ENCODE measurements at places on chromosomes 16 and 17. TPM values are rescaled to one million over a fixed set of nuclear protein-coding genes. Genes with fewer than 3 reads are reported as not detected.

- H3K27ac ChIP-seq, result no peak overlapping the region
- peaks cover 3% of the 10 kb centered on the region for H3K36me3 ChIP-seq
- no peaks in the 10 kb centered on the region for H3K4me1 ChIP-seq
Observed at GRCh38 chr17:78674595-78675315, 97.6 kb upstream of the DNAH17 start.

- no peak overlapping the region for H3K4me3 ChIP-seq
- DNase-seq, result no peak
- no peak overlapping the region for H3K27ac ChIP-seq
- no peaks in the 10 kb centered on the region for H3K36me3 ChIP-seq
Observed at GRCh38 chr17:38724337-38724988, 5.7 kb upstream of the CISD3 start.

DNA sequence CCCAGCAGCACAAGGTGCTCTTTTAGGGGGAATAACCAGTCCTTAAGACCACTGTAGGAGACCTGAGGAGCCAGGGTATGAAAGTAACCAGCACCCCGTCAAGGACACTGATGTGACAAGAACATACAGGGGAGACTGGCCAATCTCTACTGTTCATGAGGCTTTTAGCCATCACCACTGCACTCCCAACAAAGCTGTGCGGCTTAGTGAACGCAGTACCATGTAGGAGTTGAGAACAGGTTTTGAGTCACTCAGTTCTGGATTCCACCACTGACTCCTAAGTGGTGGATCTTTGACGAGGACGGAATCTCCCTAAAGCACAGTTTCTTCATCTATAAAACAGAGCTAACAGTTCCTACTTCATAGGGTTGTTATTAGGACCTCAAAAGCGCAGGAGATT lies 26.8 kb downstream of the COG4 start:
- H3K27ac ChIP-seq, result no peak overlapping the region
- H3K36me3 ChIP-seq, result peaks cover 37% of the 10 kb centered on the region
- no peak overlapping the region for H3K4me3 ChIP-seq
- no peaks in the 10 kb centered on the region for H3K27me3 ChIP-seq
- H3K4me1 ChIP-seq, result no peaks in the 10 kb centered on the region

DNA sequence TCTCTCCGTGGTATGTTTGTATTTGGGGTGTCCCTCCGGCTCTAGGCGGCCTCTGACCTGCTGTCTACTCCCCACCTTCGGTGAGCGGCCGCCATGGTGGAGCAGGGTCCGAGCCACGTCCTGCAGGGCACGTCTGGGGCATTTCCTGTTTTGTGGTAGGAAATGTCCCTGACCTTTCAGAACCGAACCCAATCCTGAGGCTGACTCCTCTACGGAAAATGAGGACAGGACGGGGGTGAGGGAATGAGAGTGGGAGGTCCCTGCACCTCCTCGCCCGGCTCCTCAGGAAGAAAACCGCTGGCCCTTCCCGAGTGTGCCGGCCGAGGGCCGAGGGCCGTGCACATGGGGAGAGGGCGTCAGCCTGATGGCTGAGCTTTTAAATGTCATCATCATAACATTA lies 45.8 kb downstream of the WDR45B start:
- H3K27me3 ChIP-seq, result no peaks in the 10 kb centered on the region
- H3K36me3 ChIP-seq, result peaks cover 17% of the 10 kb centered on the region
- H3K4me1 ChIP-seq, result peaks cover 41% of the 10 kb centered on the region
- peak overlapping the region; percentile 87 for H3K27ac ChIP-seq
- H3K4me3 ChIP-seq, result no peak overlapping the region

The DNAAF1 gene
- total RNA-seq, result 0.38 TPM

The CD19 gene
- not detected for total RNA-seq

The SKAP1 gene
- total RNA-seq, result not detected

- peaks cover 34% of the 10 kb centered on the region for H3K27me3 ChIP-seq
- H3K27ac ChIP-seq, result no peak overlapping the region
- H3K36me3 ChIP-seq, result no peaks in the 10 kb centered on the region
- DNase-seq, result no peak
Observed at GRCh38 chr17:57808882-57809281, 41.0 kb downstream of the MRPS23 start.

GRCh38 chr16:14129502-14129901 lies 58.4 kb downstream of the MRTFB start:
- DNase-seq, result no peak
- H3K4me3 ChIP-seq, result no peak overlapping the region
- H3K27ac ChIP-seq, result no peak overlapping the region
- no peaks in the 10 kb centered on the region for H3K27me3 ChIP-seq

DNA sequence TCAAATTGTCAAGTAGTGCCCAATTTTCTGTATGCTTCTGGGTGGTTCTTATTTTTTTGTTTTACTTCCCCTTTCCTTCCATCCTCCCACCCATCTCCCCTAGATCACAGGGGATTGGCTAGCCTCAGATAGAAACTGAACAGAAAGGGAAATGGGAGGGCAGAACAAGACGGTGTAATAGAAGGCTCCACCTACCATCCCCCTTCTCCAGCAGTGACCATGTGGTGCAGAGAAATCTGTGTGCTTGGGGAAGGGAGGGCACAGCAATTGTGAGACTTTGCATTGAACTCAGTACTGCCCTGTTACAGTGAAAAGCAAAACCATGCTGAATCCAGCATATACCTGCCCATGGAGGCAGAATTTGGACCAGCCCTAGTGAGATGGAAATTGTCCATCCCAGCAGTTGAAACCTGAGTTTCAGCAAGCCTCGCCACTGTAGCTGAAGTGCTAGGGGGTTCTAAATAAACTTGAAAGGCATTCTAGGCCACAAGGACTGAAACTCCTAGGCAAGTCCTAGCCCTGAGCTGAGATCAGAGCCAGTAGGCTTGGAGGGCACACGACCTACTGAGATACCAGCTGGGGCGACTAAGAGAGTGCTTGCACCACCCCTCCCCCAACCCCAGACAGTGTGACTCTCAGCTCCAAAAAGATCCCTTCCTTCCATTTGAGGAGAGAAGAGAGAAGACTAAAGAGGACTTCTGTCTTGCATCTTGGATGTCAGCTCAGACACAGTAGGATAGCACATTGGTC lies 5.2 kb downstream of the SLFN11 start:
- no peak overlapping the region for H3K4me3 ChIP-seq
- no peaks in the 10 kb centered on the region for H3K4me1 ChIP-seq
- no peak overlapping the region for H3K27ac ChIP-seq
- H3K36me3 ChIP-seq, result no peaks in the 10 kb centered on the region

DNA sequence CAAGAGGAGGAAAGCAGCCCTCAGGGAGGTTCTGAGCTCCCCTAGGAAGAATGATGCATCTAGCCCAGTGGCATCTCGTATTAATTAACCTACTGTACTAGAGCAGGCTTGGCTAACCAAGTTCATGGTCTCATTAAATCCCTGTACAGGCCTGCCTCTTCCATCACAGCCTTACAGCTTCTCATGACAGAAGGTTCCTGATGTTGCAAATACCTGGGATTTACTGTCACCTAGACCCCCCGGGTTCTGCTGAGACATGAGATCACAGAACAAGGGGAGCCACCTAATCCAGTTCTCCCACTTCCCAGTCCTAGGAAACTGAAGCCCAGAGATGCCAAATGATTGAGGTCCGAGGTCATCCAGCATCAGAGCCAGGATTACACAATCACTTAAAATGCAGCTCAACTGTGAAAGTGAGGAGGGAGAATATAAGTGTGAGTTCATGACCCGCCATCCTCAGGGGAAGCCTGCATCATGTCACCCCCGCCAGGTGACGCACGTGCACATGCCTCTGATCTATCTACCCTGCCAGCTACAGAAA lies 23.9 kb downstream of the ACLY start:
- DNase-seq, result peak; percentile 72
- H3K4me3 ChIP-seq, result no peak overlapping the region
- H3K4me1 ChIP-seq, result peaks cover 14% of the 10 kb centered on the region
- H3K27me3 ChIP-seq, result no peaks in the 10 kb centered on the region
- H3K27ac ChIP-seq, result peak overlapping the region; percentile 61
- peaks cover 77% of the 10 kb centered on the region for H3K36me3 ChIP-seq

GRCh38 chr16:88790312-88791211 lies 5.5 kb upstream of the PIEZO1 start:
- H3K27ac ChIP-seq, result no peak overlapping the region
- no peak for DNase-seq
- H3K27me3 ChIP-seq, result no peaks in the 10 kb centered on the region
- peaks cover 26% of the 10 kb centered on the region for H3K4me1 ChIP-seq

The THAP11 gene
- 18.1 TPM for total RNA-seq

DNA sequence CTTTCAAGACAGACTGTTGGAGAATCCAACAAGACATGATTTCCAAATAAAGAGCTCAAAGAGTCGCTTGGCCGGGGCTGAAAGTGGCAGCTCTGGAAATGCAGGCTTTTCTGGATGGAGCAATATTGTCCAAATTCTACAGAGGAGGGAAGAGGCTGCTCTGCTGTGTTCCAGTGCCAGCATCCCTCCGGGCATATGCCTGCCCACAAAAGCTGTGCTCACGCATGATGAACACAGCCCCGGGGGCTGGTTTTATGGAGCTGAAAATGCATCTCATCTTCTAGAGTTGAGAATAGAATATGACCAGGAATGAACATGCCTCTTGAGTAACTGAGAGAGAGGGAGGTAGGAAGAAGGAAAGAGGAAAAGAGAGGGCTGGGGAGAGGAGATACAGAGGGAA lies 74.7 kb upstream of the TOX3 start:
- no peaks in the 10 kb centered on the region for H3K4me1 ChIP-seq
- H3K4me3 ChIP-seq, result no peak overlapping the region
- no peaks in the 10 kb centered on the region for H3K27me3 ChIP-seq

GRCh38 chr16:86836503-86837129 lies 258.3 kb downstream of the FOXL1 start:
- peak; percentile 94 for DNase-seq
- H3K36me3 ChIP-seq, result no peaks in the 10 kb centered on the region
- no peaks in the 10 kb centered on the region for H3K27me3 ChIP-seq
- H3K4me3 ChIP-seq, result no peak overlapping the region

GRCh38 chr16:11229432-11229831 lies 26.6 kb downstream of the SOCS1 start:
- no peaks in the 10 kb centered on the region for H3K36me3 ChIP-seq
- H3K27ac ChIP-seq, result no peak overlapping the region
- no peaks in the 10 kb centered on the region for H3K27me3 ChIP-seq
- DNase-seq, result no peak
- H3K4me3 ChIP-seq, result no peak overlapping the region

DNA sequence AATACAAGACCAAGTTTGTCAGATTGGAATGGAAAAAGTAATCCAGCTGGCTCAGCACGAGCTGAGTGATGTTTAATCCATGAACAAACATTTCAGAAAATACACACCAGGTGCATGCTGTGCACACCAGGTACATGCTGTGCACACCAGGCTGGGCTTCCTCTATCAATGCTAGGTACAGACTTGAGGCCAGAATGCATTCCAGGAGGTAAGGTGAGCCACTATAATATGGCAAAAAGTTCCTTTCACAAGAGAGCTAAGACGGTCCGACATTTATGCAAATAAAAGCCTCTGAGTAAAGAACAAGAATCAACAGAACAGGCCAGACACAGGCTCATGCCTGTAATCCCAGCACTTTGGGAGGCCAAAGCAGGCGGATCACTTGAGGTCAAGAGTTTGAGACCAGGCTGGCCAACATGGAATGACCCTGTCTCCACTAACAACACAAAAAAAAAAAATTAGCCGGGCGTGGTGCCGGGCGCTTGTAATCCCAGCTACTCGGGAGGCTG lies 128.2 kb downstream of the ZNF778 start:
- no peak overlapping the region for H3K27ac ChIP-seq
- H3K4me3 ChIP-seq, result no peak overlapping the region
- peaks cover 24% of the 10 kb centered on the region for H3K4me1 ChIP-seq
- no peaks in the 10 kb centered on the region for H3K27me3 ChIP-seq

Data from astrocyte (in vitro differentiated cells and primary cell).